Stimulated activated CD8-positive, alpha-beta memory T cell treated with anti-CD3 and anti-CD28 coated beads, Interleukin-12 subunit alpha, Interleukin-12 subunit beta, amount 100 ng/mL, for 1 hour (primary cell): ENCODE measurements at places on chromosomes 7 and 10.

DNA sequence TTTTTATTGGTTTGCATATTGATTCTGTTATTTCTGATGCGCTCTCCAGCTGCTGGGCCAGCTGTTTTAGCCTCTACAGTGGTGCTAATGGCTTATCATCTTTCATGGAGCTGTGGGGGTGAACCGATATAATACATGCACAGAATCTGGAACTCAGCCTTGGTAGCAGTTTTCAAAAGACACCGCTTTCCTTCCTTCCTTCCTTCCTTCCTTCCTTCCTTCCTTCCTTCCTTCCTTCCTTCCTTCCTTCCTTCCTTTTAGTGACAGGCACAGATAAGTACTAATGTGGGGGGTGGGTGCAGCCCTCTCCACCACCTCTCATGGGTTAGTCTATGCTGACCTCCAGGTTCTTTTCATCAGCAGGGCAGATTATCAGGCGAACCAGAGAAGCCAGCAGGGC is 31.9 kb upstream of the C10orf53 start:
- DNase-seq, result no peak

GRCh38 chr7:111012799-111013675 is 77.9 kb upstream of the LRRN3 start:
- no peak for DNase-seq

- no peak for DNase-seq
Measured at GRCh38 chr10:62182595-62182994, 86.0 kb downstream of the RTKN2 start.

DNA sequence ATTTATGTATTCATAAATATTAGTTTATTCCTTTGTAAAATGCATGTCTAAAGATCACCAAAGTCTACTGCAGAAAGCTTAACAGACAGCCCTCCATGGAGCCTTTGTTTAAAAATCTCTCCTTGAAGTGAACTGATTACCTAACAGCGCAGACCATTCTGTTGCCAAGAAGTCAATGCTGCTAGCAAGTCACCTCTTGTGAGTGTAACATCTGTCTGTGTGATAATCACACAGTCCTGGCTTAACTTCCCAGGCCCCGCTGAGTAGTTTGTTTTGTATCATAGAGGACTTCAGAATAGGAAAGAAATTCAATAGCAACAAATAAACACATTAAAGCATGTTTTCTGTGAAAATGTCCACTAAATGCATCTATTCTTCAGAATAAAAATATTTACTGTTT is 435.3 kb upstream of the IGFBP3 start:
- no peak for DNase-seq

DNA sequence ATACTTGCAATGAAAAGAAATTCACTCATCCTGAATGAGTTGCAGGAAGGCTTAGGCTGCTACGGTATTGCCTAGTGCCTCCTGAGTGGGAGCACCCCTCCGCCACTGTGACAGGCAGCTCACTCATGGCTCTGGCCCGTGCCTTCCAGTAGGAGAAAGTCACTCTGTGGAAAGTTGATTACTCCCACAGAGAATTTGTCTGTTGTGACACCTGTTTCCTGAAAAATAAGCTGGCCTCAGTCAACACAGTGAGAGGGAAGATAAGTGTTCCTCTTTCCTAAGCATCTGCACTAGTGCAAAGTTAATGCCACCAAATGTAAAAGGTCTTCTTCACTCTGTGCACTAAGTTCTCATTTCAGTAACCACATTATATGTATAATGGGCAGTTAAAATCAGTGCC is 158.8 kb upstream of the INHBA start:
- no peak for DNase-seq

- no peak for DNase-seq
Measured at GRCh38 chr7:82609746-82610145, 166.2 kb upstream of the CACNA2D1 start.

- DNase-seq, result no peak
Measured at GRCh38 chr7:90897961-90898469, 301.9 kb downstream of the CDK14 start.

- DNase-seq, result no peak
Measured at GRCh38 chr10:133396035-133396624, 2.2 kb downstream of the MTG1 start.
